Midbrain (tissue), 1 donor: ENCODE measurements at places on chromosomes 5 and 9.

GRCh38 chr9:105216440-105217178, 27.8 kb upstream of the SLC44A1 start:
- peak; percentile 67 for DNase-seq

DNA sequence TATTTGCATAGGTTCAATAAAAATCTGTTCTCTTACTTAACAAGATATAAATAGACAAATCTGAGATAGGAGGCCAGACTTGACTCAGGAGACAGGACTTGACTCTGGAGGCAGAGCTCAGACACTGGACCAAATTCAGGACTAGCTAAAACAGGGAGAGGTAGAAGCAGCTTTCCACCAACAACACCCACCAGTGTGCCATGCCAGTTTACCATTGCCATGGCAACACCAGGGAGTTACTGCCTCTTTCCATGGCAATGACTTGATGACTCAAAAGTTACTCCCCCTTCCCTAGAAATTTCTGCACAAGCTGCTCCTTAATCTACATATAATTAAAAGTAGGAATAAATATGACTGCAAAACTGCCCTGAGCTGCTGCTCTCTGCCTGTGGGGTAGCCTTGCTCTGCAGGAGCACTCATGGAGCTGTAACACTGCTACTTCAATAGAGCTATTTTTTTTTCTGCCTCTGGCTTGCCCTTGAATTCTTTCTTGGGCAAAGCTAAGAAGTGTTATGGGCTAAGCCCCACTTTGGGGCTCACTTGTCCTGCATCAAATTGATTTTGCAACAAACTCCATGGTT, 473.0 kb downstream of the PLK2 start:
- no peak for DNase-seq

DNA sequence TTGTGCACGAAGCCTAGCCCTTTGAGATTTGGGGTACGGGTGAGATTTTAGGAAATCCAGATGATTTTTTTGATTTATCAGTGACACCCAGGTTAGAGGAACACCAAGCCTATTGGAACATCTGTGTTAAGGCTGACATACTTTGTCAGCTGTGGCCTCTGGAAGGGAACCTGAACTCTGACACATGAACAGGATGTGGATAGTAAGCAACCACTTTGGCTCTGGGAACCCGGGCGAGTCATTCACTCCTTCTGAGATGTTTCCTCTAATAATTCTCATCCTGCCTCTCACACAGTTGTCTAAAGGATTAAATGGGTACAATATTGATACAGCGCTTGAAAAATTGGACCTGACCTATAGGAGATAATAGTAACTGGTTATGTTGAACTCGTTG, 67.8 kb downstream of the FGF1 start:
- DNase-seq = no peak

DNA sequence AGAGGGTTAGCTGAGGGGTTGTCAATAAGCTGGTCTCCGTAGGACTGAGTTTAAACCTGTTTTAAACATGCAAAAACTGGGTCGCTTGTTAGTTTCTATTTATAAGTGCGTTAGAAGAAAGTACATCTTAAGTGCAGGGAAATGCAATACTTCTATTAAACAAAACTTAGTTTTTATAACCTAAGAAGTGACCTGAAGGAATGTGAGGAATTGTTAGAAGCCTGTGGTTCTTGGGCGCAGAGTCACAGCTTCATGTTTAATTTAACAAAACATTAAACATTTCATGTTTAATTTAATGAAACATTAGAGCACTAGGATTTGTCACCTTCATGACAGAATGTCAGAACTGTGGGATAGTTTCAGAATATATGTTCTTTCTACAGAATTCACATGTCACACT, 469.2 kb upstream of the WWC1 start:
- DNase-seq = no peak

- DNase-seq = peak; percentile 75
Observed at GRCh38 chr9:83199240-83199639, 136.3 kb upstream of the RASEF start.

DNA sequence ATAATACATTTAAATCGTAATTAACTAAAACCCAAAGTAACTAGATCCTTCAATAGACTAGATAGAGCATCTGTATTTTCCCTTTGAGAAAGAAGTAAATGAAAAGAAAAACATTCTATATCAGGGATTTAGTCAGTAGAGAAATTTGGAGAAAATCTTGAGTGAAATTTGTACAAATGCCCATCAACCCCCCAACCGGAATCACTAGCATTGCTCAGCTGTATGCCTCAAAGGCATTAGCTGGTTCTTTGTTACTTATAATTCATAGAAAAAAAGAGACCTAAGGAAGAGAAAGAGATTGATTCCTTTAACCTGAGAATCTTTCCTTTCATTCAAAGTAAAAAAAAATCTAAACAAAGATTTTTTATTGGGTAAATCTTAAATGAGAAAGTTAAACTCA, 659 bp downstream of the OMD start:
- no peak for DNase-seq

DNA sequence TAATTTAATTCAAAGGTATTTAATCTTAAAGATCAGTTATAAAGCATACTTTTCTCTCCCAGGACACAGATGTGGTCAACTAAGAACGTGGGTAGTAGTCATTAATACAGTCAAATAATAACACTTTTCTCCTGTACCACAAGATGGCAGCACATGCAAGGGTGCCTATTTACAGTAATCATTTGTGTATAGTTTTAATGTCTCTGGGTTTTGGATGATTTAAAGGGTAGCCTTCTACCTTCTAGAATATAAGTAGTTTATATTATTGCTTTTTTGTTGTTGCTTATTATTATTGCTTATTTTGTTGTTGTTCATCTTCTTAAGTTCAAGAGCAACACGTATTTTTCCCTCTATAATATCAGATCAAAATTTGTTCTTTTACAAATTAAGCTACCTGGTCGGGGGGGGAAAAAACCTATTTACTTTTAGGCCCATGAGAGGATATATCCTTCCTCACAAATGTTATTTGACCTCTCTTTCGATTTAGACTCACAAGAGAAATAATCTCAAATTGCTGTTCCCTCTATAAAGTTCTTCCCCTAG, 59.6 kb upstream of the SLC27A6 start:
- peak; percentile 64 for DNase-seq
